ENCODE measurements at places on chromosomes 3 and 15.
A peak's percentile ranks its signal among the peaks of the same experiment; 100 is the strongest.

DNA sequence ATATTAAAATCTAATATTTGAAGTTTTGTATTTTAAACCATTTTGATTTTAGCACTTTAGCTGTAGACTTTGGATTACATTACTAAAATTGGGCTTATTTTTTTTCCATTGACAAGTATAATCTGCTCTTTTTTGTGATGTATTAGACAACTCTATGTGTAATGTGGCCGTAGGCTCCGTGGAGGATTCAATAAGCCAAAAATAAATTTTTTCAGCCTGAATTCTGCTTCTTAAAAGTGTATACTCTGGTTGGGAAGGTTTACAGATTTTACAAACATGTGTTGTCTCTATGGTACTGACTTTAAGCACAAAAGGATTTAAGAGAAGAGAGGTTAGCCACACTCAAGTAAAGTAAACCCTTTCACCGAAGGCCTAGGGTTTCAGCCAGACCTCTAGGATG lies 110.8 kb downstream of the PLCL2 start:
- no peak for DNase-seq

- DNase-seq, result no peak
Observed at GRCh38 chr3:171446801-171447578, 13.2 kb downstream of the TNIK start.

DNA sequence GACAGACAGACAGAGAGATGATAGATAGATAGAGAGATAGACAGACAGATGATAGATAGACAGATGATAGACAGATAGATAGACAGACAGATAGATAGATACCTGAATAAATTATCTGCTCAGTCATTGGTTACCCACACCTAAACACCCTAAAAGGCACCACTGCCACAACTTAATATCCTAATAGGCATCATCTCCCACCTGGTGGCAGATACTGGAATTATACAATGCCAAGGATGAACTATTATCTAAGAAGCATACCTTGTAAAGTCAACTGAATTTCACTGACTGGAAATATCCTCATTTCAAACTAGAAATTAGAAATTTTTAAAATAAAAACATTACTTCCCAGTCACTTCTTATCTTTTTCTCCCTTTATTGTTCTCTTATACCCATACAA lies 19.4 kb upstream of the ATP8B4 start:
- no peak for DNase-seq

GRCh38 chr3:139940622-139941021 lies 5.6 kb downstream of the CLSTN2 start:
- no peak for DNase-seq

- no peak for DNase-seq
Observed at GRCh38 chr3:141104151-141104821, 53.1 kb downstream of the SPSB4 start.

DNA sequence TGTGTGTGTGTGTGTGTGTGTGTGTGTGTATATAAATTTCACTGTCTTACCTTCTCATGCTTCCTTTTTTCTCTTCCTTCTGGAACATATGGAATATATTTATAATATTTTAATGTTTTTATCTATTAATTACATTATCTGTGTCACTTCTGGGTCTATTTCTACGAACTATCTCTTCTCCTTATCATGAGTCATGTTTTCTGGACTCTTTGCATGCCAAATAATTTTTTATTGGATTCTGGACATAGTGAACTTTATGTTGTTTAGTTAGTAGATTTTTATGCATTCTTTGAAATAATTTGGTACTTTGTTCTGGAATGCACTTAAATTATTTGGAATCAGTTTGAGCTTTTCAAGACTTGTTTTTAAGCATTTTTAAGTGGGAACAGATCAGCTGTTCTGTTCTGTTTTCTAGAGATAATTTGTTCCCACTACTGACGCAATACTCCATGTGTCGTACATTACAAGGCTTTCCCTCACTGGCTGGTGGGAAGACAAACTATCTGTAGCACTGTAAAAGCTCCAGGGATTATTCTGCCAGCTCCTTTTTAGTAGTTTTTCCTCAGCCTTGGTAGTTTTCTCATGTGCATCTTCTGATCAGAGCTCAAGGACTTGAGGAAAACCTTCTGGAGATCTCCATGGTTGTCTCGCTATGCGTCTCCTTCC lies 302.0 kb downstream of the CLSTN2 start:
- DNase-seq, result no peak

DNA sequence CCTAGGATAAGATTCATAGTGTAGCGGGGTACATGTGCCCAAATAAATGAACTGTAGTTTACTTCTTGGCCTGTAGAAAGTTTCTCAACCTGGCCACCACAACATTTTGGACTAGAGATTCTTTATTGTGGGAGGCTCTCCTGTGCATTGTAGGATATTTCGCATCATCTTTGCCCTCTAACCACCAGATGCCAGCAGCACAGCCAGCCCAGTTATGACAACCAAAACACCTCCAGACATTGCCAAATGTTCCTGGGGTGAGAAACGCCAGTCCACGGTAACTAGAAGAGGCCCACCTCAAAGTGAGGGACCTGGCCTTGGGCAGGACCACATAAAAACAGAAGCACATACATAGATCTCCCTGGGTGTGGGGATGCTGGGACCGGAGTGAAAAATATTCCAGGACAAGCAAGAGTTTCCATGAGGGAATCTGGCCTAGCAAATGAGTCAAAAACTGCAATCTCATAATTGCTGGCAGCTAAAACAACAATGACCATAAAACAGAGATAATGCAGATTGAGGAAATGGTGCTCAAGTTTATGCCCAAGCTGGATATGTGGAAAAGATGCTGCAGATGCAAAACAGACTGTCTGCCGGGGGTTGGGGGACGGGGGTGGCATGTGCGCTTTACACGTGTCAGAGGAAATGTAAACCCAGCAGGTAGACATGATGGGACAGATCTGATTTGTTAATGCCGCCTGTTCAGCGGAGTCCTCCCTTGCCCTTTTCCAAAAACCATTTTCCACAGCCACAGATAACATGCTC lies 39.7 kb downstream of the ARHGEF3 start:
- no peak for DNase-seq

- no peak for DNase-seq
Observed at GRCh38 chr3:160719710-160720109, 36.3 kb upstream of the PPM1L start.

DNA sequence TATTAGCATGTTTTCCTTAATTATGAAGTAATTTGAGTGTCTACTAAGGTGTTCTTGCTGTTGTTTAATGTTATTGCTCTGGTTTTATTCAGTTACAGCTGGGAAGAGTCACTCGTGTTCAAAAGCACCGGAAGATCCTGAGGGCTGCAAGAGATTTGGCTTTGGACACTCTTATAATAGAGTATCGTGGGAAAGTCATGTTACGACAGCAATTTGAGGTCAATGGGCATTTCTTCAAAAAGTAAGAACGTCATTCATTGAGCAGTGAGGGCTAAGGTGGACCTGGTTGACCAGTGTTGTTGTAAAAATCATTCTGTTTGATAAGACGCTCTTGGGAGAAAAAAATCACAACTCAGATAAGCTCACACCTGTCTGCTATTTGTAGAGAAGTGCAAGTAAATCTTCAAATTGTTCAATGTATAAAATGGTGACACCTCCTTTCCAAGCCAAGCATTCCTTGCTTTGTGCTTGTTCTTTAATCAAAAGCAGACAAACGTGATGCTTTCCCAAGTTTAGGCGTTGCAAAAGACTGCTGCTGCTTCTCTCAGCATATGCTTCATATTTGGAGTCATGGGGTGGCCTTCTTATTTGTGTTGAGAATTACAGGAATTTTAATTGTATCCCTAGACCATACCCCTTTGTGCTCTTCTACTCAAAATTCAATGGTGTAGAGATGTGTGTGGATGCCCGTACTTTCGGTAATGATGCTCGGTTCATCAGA lies 44.2 kb downstream of the SETD5 start:
- DNase-seq, result no peak

GRCh38 chr15:60021589-60022378 lies 17.7 kb downstream of the FOXB1 start:
- no peak for DNase-seq

DNA sequence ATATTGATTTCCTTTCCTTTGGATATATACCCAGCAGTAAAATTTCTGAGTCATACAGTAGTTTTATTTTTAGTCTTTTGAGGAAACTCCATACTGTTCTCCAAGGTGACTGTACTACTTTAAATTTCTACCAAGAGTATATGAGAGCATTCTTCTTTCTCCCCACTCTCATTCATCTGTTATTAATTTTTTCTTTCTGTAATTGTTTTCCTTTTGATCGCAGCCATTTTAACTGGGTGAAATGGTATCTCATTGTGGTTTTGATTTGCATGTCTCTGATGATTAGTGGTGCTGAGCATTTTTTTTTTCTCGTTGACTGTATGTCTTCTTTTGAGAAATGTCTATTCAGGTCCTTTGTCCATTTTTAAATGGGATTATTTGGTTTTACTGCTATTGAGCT lies 18.3 kb upstream of the VGLL3 start:
- DNase-seq, result no peak

DNA sequence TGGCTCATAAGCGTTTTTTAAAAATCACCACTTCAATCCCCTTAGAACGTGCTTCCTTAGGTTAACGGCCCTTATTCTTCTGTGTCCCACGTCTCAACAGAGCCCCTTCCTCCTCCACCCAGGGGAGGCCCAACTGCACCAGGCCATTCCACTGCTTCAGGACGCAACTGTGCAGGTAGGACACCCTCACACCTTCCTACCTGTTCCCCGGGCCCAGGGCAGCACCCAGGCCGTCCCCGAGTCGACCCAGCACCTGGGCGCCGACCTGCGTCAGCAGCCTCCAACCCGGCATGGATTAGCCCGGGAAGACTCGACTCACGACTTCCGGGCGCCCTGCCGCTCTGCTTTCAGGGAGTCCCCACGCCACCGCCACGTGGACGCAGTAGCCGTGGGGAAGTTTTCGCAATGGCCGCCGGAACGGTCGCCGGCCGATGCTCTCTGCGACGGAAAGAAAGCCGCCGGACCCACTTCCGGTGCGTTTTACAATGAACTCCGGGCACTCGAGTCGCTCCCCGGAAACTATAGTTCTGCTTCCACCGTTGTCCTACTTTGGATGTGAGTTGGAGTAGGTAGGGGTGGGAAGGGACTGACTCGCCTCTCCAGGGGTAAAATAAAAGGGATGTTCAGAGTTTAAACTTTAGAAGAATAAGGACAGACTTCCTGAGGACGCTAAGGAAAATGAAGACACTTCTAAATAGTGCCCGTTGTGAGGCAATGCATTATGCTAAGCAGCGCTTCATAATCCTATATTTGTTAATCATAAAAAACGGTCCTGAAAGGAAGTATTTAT lies at the start of gene MRPL3:
MRPL3 (minus strand) TSS at position 442 of the 790 bp plus-strand sequence; CDS start at position 292, 150 bp downstream.
- DNase-seq, result peak; percentile 64

- no peak for DNase-seq
Observed at GRCh38 chr3:16813336-16813735, 71.4 kb upstream of the PLCL2 start.

DNA sequence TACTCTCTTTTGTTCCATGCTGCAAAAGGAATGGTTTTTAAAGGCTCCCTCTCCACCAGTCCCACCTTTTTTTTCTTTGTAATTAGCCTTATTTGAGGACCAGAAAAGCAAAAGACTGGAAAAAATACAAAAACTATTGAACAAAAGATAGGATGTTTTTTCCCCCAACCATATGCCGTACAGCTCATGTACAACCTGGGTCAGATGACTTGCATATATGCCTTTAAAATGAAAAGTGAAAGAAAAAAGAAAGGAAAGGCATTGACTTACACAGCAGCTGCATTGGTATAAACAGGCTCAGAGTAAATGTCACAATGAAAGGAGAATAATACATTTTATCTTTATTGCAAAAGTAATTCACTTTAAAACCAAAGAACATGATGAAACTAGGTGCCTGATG lies 69.5 kb upstream of the CMC1 start:
- no peak for DNase-seq

GRCh38 chr15:91257746-91258414 lies 157.8 kb downstream of the SV2B start:
- DNase-seq, result no peak

- no peak for DNase-seq
Observed at GRCh38 chr3:48929358-48930035, 10.9 kb downstream of the ARIH2 start.

DNA sequence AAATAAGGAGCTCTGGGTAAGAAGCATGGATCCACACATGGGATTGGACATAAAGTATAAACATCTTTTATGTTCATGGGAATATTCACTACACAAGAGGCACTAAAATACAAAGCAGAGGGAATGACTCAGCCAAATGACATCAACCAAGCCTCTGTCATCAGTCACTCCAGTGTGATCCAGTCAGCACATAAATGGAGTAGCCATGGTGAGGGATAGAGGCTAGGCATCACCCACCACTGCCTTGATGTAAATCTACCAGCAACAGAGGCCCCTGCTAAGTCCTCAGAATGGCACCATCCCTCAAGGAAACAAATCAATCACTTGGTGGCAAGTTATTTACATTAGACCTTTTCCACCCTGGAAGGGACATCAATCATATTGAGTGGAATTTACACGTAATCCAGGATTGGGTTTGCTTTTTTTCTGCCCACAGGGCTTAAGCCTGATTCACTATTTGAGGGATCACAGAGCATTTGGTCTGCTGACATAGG lies 27.2 kb downstream of the VEPH1 start:
- DNase-seq, result no peak

- no peak for DNase-seq
Observed at GRCh38 chr3:67678665-67679064, 24.3 kb upstream of the SUCLG2 start.

DNA sequence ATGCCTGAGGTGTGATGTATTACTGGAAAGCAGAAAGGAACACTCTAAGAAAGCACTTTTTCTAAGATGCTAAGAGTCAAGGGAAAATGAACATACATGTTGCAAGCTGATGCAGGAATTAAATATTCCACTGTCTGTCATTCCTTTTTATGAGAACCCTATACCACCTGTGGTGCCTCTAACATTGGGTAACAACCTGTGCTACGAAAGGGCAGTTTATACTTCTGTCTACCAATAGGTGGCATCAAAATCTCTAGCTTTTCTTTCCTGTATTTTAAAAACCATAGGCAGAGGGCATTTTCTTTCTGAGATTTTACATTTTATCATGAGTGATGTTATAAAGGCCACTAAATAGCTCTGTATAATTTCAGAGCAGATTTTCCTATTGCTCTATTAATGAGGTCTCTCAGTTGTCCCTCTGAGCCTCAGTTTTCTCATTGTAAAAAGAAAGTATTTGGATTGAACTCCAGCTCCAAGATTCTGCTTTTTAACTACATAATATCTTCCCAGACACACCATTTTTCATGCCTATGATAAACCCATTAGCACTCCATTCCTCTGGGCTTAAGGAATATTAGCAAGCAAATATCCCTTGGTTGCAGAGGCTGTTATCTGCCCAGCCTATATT lies 3.5 kb upstream of the CPNE4 start:
- DNase-seq, result no peak

- no peak for DNase-seq
Observed at GRCh38 chr3:79038636-79039035, 729.2 kb downstream of the ROBO1 start.

DNA sequence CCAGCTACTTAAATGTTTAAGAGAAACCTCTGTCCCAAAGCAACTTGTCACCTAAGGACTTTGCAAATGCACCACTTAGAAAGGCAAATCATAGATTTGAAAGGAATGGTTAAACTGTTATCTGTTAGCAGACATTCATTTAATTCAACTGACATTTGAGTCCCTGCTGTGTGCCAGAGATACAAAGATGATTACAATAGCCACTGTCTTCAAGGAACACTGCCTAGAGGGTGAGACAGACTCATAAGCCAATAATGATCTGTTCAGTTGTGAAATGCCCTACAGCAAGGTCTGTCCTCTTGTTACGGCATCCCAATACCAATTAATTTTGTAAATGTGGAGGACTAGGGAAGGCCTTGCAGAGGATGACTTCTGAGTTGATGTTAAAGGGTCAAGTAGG lies 113.1 kb downstream of the ATG7 start:
- DNase-seq, result no peak
